ENCODE measurements at places on chromosomes 12 and 14.

DNA sequence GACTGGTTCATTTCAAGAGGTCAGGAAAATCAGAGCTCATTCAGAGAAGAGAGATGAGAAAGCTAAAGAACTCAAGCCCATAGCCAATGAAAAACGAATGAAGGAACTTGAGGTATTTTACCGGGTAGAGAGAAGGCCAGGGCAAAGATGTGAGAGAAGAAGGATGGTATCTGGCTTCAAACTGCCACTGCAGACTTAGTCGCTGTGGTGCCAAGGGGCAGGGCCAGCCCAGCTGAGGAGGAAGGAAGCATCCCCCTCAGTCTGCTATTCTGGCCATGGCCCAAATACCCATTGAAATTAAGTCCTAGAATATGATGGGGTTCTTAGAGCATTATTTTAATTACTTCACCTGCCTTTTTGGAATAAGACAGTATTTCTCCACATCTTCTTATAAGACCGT is 69.2 kb downstream of the ANO2 start:
- DNase-seq = no peak

GRCh38 chr12:9606247-9606646 is 1.5 kb downstream of the KLRB1 start:
- no peak for DNase-seq

GRCh38 chr12:3020850-3021435 is 56.2 kb upstream of the TSPAN9 start:
- DNase-seq = no peak

- DNase-seq = no peak
These were observed 3.9 kb upstream of the ENDOU start for GRCh38 chr12:47729233-47729632.

- DNase-seq = no peak
These were observed at the start of gene STAC3 for GRCh38 chr12:57250956-57251355. STAC3 (minus strand) TSS chr12:57251187; CDS start chr12:57249636, 1,551 bp downstream.

- DNase-seq = no peak
These were observed 43.3 kb downstream of the EFCAB11 start for GRCh38 chr14:89911010-89911919.

DNA sequence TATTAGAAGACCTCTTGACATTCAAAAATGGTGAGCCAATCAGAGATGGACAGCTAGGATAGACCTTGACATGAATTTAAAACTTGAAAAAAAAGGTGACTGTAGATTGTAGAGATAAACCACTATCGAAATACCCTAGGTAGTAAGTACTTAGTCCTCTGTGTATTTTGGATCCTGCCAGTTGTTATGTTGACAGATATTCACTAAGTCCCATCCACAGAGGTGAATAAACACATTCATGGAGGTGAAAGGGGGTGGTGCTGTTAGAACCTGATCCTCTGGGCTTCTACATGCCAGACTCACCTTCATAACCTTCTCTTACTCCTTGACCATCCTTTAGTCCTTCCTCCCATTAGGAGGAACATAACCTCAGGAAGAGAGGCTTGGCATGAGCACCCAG is 72.3 kb downstream of the OTX2 start:
- no peak for DNase-seq

DNA sequence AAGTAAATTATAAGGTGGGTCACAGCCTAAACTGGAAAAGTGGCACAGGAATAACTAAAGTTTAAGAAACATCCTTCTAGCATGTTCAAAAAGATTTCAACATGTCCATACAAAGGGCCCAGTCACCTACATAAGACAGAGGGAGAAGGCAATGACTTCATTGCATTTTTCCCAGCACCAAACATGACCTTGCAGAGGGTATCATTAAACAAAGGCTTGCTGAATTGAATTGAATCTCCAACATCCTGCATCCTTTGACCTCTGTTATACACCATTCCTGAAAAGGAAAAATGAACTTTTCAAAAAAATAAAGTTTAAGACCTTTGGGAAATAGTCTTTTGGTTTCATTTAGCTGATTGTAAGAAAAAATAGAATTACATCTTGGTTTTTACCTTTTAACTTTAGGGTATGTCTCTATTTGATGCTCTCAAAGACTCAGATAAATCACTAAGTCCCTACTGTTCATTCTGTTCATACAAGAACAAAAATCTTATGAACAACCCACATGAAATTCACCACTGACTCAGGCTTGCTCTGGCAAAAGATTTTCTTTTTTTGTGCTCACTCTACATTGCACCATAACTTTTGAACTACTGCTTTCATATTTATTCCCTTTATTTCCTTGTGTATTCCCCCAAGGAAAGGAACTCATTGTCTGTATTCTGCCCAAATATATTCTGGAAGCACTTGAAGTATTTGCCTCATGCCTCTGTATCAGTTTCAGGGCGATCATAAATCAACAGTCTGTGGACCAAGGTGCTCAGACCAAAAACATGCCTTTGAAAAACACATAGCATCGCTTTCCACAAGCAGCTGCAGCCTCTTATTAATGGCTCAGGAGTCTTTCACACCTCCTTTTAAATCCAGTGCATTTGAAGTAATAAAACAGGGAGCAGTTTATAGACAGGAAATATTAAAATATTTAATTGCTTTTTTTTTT is 121.7 kb downstream of the DUSP6 start:
- DNase-seq = no peak

DNA sequence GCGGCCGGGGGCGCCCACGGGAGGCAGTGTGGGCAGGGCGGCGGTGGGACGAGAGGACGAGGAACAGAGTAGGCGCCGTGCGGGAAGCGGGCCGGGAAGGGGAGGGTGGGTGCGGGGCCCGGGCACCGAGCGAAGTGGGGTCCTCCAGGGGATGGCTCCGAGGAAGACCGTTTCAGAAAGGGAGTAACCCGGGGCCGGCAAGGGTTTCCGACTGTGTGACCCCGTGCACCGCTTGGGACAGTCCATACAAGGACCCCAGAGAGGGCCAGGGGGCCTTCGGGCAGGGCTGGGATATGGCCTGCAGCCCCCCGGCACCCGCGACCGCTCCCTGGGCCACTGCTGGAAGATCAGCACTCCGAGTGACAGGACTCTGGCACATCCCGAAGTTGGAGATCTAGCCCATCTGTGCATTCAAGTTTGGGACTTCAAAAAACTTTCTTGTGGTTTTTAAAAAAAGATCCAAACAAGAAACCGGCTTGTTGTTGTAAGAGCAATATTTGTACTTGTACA is 448 bp downstream of the TSPAN9 start:
- no peak for DNase-seq

- no peak for DNase-seq
These were observed 30.2 kb downstream of the LIMA1 start for GRCh38 chr12:50252977-50253602.

- DNase-seq = no peak
These were observed 186.2 kb downstream of the SYNE2 start for GRCh38 chr14:64038841-64039542.

GRCh38 chr12:108793756-108794441 is 62.6 kb upstream of the CORO1C start:
- no peak for DNase-seq

DNA sequence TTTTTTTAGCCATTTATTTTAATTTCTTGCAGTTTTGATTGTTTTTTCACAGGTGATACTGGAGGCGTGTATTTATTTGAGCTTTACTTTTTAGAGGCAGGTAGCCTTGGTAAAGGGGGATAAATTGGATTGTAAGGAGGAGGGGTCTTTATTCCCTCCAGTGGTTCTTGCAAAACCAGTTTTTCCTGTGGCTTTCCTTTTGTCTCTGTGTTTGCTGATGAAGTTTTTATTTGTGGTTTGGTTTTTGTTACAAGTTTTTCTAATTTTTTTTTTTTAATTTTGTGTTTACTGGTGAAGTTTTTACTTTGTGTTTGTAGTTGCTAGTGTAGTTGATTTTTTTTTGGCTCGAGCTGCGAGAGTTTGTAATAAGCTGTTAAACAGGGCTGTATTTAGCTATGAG is 278.5 kb downstream of the PRKD1 start:
- DNase-seq = no peak

- DNase-seq = no peak
These were observed 23.3 kb downstream of the CD9 start for GRCh38 chr12:6223545-6223944.

DNA sequence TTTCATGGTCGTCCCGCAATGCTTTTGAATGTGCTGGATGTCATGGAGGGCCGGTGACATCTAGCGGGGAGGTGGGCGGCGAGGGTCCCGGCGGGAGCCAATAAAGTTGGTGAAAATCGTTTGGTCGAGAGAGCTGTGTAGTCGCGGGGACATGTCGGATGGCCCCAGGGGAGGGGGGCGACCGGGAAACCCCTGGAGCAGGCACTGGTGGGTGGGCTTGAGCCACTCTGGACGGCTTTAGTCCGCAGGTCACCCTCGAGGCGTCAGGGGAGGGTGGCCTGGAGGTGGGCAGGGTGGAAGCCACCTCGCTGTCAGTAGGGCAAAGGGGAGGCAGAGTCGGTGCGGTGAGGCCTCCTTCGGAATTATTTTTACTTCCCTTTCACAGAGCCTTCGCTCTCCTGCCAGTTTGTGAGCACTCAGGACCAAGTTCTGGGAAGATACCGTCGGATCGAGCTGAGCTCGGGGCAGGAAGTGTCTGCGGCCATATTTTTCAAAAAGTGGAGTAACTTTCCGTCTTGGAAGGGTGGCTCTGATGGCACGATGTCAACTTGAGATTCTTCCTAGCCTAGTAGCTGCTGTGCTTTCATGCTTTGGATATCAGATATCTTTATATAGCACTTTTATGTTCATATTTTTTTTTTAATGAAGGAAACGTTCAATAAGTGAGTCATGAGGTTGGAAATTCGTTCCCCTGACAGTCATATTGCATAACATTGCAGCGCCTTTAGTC is 28.2 kb downstream of the WBP11 start:
- DNase-seq = no peak

DNA sequence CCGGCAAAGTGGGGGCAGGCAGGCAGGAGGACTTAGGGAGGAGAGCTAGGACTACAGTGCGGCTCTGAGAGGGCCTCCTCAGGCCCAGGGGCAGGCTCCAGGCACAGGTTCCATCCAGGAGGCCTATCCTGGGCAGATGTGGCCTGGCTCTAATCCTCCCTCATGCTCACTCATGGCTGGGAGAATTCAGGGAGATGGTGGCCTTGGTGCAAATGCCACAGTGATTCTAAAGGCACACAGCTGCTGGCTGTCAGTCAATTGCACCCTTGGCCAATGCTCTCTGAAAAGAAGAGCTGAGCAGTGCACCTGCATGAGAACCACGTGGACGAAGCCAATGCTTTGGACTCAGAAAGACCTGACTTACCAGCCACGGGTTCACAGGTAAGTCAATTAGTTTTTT is 89.6 kb downstream of the C12orf75 start:
- DNase-seq = no peak

DNA sequence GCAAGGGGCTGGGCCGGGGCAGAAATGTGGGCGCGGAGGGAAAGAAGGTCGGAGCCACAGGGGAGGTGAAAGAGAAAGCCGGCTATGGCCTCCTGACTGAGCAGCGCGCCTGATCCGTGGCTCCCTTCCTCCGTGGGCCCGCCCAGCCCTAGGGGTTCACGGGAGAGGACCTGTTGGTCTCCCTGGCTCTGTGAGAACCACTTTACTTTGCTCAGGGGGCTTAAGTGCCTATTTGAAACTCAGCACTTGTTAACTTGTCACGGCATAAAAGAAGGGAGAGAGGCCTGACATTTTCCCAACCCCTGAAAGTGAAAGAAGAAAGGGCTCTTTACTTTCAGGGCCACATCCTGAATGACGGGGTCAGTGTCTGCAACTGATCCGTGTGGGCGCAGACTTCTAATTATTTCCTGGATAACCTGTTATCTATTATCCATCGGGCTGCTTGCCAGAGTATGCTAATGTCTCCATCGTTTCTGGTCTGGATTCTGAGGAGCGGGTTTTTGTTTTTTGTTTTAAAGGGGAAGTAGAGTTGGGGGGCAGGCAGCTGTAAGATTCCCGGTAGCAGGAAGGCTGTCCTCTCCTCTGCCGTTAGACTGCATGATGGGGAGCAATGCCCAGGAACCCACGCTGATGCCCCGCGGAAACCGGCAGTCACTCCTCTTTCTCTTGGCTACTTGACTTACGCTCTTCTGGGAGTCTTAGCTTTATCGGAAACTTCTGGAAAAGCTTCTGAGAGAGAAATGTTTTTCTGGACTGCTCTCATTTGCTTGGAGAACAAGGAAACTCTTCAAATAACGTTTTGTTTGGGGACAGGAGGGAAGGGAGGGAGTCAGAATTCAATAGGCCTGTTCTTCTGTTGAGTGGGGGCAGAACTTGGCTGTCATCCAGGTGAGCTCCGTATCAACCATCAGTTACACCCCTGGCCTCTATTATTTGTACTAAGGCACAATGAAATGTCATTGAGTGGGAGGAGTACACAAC is 127.7 kb upstream of the MAX start:
- peak; percentile 65 for DNase-seq

DNA sequence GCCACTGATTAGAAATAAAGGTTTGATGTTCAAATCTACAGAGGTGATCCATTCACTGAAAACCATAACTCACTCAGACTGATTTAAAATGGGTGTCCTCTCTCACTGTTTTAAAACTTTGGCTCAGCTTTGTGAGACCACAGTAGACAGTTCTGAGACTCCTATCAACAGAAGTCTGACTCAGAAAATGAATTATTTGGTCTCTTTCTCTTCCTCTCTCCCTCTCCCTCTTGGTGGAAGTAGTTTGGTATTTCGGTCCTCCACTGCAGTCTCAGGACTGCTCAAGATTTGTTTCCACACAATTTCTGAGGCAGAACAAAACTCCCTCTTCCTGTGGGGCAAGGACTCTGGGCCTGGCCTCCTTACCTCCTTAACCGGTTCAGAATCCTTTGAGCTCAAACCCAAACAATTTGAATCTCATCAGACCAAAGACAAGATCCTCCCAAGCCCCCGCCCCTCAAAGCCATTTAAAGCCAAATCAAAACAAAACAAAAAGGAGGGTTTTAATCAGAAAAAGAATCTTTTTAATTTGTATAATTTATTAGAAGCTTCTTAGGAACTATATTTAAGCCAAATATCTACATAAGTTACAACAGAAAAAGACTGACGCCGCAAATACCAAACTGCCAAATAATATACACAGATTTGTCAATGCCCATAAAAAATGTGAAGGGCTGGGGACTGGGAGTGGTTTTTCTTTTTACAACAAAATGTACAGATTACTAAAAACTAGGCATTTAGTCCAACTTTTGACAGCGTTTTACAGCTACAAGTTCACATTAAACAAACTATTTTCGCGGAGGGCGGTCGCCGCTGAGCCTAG is 3.9 kb downstream of the NKX2-1 start:
- no peak for DNase-seq

- peak; percentile 14 for DNase-seq
These were observed 21.0 kb downstream of the RPGRIP1 start for GRCh38 chr14:21300892-21301291.

GRCh38 chr14:105028251-105028927 is 7.5 kb upstream of the CDCA4 start:
- DNase-seq = no peak

GRCh38 chr14:105366386-105367074 is 31.8 kb upstream of the TEX22 start:
- DNase-seq = no peak

DNA sequence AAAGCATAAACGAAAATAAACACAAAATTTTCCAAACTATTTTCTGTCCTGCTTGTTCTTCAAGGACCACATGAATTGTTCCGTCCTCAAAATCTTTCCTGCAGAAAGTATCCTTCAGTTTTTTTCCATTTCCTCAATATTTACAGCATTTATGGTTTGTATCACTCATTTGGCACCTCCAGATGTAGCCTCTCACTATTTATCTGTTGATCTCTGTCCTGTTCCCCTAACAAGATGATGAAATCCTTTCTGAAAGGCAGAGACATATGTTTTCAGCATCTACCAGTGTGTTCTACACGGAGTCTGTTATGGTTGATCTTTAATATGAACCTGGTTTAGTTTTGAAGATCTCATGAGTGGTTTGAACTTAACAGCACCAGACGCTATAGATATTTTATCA is 490.2 kb downstream of the NELL2 start:
- DNase-seq = no peak

GRCh38 chr14:39912192-39913100 is 480.2 kb upstream of the FBXO33 start:
- DNase-seq = no peak

Data from NCI-H510A (cell line).